ENCODE measurements at places on chromosomes 2 and 18.

- DNase-seq: no peak
Measured at GRCh38 chr18:31444142-31444541, 3.4 kb upstream of the DSG3 start.

- DNase-seq: no peak
Measured at GRCh38 chr2:105739426-105739825, 5.3 kb upstream of the NCK2 start.

DNA sequence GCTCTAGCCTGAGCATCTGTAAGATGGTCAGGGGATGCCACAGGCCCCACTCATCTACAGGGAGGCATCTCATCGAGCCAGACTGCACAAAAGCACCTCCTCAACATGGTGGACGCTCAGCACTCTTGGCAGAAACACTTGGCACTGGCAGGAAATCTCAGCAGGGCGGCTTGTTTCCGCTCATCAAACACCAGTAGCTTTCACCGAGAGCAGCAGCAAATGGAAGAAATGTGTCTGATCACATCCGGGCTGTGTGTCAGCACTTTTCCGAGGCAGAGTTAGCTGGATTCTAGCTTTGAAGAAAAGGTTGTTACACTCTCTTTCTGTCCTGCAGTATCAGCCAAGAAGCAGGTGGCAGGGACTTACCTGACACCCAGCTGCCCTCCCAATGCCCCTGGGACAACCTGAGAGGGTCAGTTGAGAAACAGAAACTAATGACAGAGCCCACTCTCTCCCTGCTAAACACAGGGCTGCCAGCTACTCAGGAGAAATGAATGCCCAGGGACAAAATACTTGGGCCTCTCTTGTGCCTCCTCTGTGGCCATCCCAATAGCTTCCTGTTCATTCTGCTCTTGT lies 68.9 kb upstream of the FZD7 start:
- DNase-seq: peak; percentile 46

DNA sequence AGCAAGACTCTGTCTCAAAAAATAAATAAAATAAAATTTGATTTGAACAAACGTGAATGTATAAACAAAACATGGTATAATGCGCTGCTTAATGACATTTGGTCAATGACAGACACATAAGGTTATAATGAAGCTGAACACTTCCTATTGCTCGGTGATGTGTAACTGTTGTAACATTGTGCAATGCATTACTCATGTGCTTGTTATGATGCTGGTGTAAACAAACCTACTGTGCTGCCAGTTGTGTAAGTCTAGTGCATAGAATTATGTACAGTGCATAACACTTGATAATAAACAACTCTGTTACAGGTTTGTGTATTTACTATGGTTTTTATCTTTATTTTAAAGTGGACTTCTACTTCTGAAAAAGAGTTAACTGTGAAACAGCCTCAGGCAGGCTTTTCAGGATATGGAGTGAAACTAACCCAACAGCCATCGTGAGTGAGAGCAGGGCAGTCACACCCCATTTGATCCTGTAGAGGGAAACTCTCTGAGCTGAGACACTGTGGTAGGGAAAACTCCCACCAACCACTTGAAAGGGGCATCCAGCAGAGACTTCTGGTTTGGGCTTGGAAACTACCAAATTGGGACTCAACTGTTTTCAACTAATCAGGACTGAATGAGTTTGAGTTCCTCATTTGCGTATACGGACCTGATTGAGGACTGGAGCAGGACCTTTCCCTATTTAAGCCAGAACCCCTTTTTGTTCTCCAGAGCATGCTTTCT lies 8.7 kb upstream of the RPRD1A start:
- DNase-seq: no peak

- DNase-seq: no peak
Measured at GRCh38 chr2:175048275-175048674, 43.1 kb upstream of the CHN1 start.

DNA sequence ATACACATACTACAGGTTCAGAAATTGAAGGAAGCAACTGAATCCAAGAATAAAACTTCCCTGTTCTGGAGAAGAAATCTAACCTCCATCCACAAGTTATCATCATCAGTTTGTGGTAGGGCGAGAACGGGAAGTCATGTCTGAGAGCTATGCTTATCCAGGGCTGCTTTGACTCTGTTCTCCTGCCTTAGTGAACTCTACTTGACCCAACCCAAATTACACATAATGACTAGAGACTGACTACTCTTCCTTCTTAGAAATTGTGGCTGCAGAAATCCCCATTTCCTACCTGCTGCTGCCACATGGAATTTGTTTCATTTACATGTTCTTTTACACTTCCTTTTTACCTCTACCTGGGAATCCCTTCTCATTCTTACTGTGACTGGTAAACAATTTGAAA lies 1102.6 kb upstream of the PIK3C3 start:
- no peak for DNase-seq

- no peak for DNase-seq
Measured at GRCh38 chr2:201777043-201777442, 3.7 kb downstream of the ALS2 start.

- no peak for DNase-seq
Measured at GRCh38 chr2:159792599-159792998, 5.4 kb downstream of the CD302 start.

DNA sequence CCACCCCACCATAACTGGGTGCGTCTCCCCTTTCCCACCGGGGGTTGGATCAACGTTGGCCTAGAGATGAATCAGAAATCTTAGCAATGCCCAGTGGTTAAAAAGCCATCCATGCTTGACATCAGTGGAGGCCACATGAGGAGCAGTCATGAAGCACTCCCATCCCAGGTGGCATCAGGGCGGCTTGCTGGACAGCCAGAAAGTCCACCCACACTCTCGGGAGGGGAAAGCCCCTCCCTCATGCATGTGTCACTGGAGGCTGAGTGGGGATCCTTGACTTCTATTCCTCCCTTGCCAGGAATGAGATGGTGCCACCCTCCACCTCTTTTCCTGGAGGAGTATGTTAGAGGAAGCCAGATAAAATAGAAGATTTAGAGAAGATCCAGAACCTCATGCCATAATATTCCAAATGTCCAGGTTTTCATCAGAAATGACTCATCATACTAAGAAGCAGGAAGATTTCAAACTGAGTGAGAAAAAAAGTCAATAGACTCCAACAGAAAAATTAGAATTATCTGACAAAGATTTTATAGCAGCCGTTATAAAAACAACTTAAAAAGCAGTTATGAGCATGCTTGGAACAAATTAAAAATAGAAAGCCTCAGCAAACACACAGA lies 507.1 kb upstream of the ID2 start:
- DNase-seq: no peak

- DNase-seq: no peak
Measured at GRCh38 chr18:58635891-58636290, 7.0 kb upstream of the ALPK2 start.

DNA sequence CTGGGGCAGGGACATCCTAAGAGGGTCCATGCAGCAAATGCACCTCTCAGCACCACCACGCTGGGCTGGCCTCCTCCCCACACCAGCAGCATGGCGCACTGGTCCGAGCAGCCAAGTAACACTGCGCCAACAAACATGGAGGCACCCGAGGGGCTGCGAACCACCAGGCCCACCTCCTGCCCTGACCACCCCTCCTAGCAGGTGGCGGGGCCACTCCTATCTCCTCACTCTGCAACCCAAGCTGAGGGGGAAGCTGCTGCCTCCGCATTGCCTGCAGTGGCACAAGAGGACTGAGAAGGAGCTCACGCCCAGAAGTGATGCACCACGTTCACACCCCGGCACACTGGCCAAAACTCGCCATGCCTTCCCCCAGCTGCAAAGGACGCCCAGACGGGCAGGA lies 94.4 kb downstream of the EIPR1 start:
- no peak for DNase-seq

All from activated CD8-positive, alpha-beta memory T cell treated with anti-CD3 and anti-CD28 coated beads, Interleukin-2, amount 10 ng/mL, durations not matched to agents 7 days and 5 days (primary cell).